GM12891 (cell line): ENCODE measurements at places on chromosomes 3 and 15.

DNA sequence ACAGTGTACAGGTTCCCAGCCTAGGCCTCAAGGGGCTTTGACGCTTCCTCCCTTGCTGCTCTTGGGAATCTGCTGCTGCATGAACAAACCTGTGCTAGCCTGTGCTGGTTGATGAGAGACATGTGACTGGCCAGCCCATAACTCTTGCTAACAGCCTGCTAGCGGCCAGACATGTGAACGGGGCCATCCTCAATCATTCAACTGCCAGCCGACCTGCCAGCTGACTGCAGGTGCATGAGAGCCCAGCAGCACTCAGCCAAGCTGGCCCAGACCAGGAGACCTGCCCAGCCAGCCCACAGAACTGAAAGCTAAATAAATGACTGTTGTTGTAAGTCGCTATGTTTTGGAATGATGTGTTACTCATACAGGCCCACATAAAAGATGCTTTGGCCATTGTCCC lies 82.4 kb upstream of the DLG1 start:
- DNase-seq = no peak

DNA sequence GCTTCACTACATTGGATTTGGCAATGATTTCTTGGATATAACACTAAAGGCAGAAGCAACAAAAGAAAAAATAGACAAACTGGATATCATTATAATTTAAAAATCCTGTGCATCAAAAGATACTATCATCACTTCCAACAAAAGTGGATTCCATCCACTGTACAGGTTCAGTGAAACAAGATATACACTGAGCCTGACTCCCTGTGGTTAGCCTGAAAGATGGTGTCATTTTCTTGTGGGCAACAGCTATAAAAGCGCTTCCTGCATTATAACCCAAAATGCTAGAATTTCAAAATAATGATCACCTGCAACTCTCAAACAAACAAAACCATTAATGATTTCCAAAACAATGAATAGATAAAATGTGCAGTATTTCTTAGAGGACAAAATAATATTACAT lies 39.6 kb upstream of the TBC1D23 start:
- DNase-seq = no peak

DNA sequence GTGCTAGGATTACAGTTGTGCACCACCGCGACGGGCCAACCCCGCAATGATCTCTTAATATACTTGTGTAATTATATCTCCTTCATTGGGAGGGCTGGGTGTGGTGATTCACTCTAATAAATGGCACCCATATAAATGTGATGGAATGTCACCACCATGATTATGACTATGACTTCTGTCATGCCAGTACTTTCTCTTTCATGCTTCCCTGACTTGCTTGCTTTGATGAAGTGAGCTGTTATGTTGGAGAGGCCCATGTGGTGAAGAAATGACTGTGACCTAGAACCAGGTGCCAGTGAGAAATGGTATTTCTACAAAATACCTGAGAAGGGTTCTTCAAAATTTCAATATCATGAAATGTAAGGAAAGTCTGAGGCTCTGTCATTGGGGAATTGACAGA lies 24.4 kb upstream of the TP63 start:
- DNase-seq = no peak

GRCh38 chr3:46110701-46111493 lies 83.6 kb upstream of the XCR1 start:
- no peak for DNase-seq

- no peak for DNase-seq
Observed at GRCh38 chr3:171564748-171565480, 104.7 kb upstream of the TNIK start.

DNA sequence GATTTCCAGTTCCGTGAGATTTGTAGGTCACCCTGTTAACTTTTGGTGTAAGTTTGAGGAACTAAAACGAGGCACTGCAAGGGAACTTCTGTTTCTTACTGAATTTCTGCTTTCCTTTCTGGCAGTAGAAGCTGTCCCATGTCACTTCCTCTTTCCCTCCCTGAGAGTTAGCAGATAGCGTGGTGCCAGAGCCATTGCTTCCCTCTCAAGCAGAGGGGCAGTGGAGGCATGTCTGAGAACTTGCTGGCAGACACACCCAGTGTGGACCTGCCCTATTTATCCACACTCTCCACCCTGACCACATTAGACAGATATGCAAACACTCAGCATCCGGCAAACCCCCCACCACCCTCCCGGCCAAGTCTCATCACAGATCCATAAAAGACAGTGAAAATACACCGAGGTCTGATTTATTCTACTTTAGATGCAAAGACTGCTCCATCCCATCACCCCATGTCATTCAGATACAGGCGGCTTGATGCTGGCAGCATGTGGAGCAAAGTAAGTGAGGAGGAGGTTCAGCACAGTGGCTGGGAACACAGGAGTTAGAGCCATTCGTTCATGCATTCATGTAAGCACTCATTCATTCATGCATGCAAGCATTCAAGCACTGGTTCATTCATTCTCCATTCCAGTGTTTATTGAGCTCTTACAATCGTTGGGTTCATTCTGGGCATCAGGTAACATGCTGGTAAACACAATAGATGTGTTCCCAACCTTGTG lies 324.7 kb downstream of the SHQ1 start:
- DNase-seq = no peak

- DNase-seq = no peak
Observed at GRCh38 chr3:141552440-141552991, 65.7 kb downstream of the RASA2 start.

DNA sequence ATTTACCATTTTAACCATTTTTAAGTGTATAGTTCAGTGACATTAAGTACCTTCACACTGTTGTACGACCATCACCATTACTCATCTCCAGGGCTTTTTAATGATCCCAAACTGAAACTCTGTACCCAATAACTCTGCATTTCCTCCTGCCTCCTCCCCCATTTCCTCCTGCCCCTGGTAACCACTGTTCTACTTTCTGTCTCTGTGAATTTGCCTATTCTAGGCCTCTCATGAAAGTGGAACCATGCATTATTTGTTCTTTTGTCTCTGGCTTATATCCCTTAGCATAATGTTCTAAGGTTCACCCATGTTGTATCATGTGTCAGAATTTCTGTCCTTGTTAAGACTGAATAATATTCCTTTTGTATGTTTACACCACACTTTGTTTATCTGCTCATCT lies 154.2 kb downstream of the MECOM start:
- DNase-seq = peak; percentile 5

DNA sequence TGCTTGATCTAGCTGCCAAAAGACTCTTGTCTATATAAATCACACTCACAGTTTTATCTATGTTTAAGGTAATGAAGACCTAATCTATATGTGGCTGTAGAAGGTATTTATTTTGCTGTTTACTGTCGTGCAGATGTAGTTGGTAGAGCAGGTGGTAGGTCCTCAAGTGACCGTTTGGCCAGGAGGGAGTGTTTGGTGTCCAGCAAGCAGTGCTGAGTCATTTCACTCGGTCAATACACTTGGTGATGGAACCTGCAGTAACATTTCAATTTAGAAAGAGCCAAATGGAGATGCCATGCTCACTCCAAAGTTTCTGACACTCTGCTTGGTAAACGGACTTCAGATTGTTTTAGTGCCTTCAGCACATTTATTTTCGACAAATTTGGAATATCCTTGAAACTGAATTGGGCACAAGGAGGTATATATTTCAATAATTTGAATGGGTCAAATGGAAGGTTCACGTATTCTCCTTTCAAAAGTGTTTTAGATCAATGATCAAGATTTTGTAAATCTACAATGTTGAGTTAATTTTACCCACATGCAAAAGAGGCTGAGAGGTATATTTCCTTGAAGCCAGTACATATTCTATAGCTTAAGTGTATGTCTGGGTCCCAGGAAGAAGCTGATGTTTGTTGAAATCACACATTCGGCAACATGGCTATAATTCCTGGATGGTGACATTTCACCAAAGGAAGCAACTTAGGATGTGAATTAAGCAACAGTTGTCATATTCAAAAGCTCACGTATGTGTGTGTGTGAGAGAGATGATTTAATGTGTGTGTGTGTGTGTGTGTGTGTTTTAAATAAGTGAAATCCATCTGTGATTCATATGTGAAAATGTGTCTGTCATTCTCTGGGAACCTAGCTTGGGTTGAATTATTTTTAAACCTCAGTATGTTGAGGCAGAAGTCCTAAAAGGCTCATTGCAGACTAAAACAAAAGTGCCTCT lies 7.7 kb upstream of the CX3CR1 start:
- DNase-seq = no peak

- DNase-seq = no peak
Observed at GRCh38 chr3:189941679-189942078, 179.0 kb downstream of the P3H2 start.

DNA sequence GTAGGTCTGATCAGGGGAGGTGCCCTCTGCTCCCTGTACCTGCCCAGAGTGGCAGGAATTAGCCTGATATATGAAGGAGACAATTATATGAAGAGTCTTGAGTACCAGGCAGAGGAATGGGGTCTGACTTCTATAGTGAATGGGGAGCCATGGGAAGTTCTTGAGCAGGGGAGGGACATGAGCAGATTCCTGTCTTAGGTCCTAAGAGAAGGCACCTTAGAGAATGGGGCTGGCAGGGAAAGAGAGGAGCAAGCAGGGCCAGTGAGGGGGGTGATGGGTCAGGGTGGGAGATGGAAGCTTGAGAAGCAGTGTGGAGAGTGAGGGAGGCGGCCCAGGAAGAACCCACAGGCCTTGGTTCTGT lies 12.4 kb downstream of the CD276 start:
- DNase-seq = no peak

GRCh38 chr3:134092208-134092701 lies 62.5 kb upstream of the SLCO2A1 start:
- DNase-seq = no peak

DNA sequence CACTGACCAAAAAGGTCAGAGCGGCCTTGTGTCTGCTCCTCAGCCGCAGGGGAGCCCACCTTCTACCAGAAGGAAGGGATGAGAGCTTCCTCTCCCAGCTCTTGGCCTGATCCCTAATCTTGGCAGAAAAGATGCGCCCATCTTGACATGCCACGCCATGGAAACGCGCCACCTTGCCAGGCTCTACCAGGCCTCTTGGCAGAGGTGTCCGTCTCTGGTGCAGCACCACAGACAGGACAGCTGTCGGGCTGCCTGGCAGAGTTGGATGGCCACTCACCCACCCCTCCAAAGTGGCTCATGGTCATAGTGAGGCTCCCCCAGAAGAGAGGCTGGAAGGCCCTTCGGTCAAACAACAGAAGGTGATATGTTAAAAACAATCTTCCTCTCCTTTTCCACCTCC lies 105.2 kb downstream of the LIPC start:
- DNase-seq = no peak

DNA sequence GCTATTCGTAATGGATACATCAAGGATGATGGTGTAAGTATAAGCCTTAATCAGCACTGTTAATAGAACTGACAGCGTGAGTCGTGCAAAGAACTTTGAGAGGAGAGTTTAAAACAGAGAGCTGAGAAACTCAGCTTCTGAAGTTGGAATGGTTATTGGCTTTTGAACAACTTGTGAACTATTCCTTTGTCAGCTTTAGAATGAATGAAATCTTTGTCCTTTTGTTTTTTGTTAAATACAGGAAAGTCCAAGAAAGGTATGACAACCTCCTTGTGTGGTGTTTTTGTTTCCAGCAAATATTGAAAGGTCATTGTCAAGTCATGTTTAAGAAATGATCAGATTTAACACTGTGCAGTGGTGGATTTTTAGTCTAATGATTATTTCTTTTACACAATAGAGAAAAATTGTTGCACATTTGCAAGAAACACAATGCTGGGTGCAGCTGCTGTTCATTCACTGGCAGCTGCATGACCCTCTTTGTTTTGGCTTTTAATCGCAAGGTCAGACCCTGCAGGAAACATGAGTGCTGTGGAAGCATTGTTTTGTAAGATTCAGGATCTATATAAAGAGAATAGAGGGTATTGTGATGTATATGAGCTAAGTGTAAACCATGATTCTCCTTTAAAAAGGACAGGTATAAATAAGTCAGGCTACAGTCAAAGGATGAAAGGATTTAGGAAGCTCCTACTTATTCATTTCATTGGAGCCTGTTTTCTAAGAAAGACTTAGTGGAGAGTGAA lies 21.7 kb upstream of the ABHD10 start:
- DNase-seq = no peak

GRCh38 chr15:74832826-74833225 lies 6.4 kb downstream of the CPLX3 start:
- DNase-seq = no peak

DNA sequence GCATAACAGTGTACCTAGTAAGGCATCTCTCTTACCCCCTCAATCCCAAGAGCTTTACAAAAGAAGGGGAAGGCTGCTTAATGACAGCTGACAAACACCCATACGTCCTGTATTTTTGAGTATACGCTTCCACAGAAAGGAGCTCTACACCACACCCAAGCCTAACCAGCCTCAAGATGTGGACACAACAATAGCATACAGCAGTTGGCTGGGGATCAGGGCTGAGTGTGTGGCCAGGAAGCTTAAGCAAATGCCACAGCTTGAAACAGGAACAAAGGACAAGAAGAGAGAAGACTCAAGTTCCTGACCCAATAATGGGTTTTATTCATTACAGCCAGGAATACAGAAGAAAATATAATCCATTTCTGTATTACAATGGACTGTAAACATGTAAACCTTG lies 6.9 kb downstream of the HEXA start:
- DNase-seq = no peak

GRCh38 chr3:130682131-130682530 lies 64.5 kb downstream of the PIK3R4 start:
- DNase-seq = no peak

- no peak for DNase-seq
Observed at GRCh38 chr3:177460047-177460446, 262.8 kb upstream of the TBL1XR1 start.

GRCh38 chr3:126476166-126477060 lies 722 bp upstream of the ZXDC start:
- no peak for DNase-seq

GRCh38 chr3:10666621-10667020 lies 149.4 kb upstream of the SLC6A11 start:
- DNase-seq = no peak

DNA sequence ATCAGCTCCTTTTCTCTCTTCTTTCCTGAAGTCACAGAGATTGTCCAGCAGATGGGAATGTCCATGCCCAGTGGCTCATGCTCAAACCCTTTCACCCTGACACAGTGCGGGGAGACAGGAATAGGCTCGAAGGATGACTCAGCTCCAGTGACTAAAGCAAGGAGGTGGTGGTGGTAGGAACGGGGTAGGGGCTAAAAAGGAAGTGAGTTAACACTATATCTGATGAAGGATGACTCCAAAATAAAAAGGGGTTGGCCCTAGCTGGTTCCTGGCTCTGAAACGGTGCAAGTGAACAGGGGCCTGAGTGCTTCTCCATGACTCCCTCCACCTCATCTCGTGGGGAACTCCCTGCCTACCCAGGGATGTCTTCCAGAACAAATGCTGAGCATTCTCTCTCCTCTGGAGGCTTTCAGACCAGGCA lies 167.4 kb upstream of the LPP start:
- no peak for DNase-seq
